ENCODE measurements at places on chromosomes 16 and 17.
A peak's percentile ranks its signal among the peaks of the same experiment; 100 is the strongest.

DNA sequence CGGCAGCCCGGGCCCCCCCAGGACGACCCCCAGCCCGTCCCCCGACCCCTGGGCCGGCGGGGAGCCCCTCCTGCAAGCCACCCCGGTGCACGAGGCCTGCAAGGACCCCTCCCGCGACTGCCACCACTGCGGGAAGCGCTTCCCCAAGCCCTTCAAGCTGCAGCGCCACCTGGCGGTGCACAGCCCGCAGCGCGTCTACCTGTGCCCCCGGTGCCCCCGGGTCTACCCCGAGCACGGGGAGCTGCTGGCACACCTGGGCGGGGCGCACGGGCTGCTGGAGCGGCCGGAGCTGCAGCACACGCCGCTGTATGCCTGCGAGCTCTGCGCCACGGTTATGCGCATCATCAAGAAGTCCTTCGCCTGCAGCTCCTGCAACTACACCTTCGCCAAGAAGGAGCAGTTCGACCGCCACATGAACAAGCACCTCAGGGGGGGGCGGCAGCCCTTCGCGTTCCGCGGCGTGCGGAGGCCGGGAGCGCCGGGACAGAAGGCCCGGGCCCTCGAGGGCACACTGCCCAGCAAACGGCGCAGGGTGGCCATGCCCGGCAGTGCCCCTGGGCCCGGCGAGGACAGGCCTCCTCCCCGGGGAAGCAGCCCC is 15.6 kb upstream of the ZFPM1 start:
- DNase-seq: no peak

- no peak for DNase-seq
Measured at GRCh38 chr16:31693733-31694132, 166.0 kb downstream of the AHSP start.

- DNase-seq: peak; percentile 54
Measured at GRCh38 chr16:53546988-53547391, 44.0 kb upstream of the AKTIP start.

GRCh38 chr17:19713462-19713861 is 2.9 kb downstream of the SLC47A2 start:
- DNase-seq: no peak

DNA sequence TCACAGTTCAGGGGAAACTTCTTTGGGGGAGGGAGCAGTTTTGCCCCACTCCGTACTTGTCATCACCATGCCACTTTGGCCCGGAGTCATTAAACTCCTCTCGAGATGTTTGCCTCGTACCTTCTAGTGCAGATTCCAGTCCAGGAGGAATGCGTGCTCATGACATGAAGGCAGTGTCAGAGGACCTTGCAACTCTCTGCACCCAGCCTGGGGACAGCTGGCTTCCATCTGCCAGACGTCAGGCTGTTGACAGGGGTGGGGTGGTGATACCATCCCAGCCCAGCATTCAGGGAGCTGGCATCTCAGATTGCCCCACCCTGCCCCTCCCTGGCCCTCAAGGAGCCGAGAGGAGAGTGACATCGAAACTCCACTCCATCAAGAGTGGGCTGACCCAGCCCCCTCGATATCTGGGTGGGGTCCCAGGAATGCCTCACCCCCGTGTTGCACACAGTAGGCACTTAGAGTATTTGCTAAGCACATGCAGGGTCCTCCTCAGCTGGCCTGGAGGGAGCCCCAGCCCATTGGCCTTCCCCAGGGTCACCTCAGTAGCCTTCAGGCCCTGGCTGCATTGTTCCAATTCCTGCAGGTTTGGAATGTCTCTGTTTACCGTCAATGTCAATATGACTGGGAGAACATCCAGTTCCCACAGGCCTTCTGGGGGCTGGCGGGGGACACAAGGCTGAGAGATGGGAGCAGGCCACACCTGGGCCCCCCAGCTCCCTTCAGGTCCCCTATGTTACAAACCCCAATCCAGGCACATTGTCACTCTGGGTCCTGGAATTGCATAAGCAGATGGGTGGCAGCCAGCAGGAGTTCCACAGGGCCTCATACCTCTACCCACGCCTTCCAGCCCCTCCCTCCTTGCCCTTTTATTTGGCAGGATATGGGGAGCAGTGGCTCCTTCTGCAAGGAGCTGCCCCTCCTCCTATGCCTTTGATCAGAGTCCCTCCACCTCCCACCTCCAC is 21.3 kb upstream of the EMP2 start:
- no peak for DNase-seq

- DNase-seq: no peak
Measured at GRCh38 chr17:82984751-82985427, 94.5 kb upstream of the METRNL start.

DNA sequence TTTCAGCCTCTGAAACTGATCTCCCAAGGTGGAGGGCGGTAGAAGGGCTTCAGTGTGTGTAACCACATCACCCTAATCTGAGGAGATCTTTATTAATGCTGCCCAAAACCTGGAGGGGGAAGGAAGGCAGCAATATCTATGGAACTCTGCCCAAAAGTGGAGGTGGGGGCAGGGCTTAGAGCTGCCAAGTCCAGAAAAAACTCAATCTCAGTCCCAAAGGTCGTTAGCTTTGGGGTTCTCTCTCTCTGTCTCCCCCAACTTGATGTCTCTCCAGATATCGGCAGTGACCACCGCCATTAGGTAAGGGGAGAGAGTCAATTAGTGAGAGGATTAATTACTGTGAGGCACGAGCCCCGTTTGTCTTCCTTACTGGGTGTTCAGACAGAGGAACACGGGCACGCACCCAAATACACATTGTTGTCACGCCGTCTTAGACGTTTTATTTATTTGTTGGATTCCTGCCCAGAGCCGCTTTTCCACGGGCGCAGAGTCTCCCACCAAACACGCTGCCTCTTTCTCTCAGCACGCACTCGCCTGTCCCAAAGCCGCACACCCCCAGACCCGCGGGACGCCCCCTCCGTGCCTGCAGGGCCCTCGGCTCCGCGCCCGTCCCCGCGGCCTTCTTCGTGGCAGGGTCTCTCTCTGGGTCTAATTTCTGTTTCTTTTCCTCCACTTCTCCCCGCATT is 5.4 kb upstream of the LHX1 start:
- DNase-seq: peak; percentile 29

- no peak for DNase-seq
Measured at GRCh38 chr17:43825567-43825966, 7.4 kb downstream of the MPP3 start.

- DNase-seq: peak; percentile 93
Measured at GRCh38 chr16:67311607-67312488, 14.7 kb downstream of the KCTD19 start.

DNA sequence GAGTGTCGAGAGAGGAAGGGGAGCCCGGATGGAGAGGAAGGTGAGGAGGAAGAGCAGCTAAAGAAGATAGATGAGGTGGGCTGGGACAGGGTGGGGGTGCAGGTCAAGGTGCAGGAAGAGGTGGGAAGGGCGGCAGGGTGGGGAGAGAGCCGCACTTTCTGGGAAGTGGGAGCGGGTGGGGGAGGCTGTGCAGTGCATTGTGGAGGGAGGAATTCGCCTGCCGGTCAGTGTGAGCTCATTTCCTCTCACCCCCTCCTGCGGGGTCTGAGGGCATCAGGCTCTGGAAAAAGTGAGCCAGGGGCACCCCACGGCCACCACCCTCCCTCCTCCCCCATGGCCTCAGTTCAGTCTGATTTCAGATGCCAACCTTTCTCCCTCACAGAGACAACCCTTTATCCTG is 2.5 kb upstream of the ARHGAP23 start:
- DNase-seq: no peak

DNA sequence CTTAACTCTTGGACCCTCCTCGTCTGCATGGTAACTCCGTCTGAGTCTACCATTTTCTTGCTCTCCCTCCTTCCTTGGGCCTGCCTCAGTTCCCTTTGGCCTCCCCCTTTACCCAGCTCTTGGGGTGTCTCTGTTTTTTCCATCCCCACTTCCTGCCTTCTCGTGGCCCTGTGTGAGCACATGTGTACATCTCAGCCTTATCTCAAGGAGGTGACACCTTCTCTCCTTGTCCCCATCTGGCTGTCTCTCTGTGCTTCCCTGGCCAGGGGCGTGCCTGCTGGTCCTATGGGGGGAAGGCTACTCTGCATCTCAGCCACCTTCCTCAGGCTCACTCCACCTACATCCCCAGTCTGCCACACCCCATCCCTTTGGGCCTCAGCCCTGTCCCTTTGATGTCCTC is 6.6 kb downstream of the CTF1 start:
- no peak for DNase-seq

- no peak for DNase-seq
Measured at GRCh38 chr17:3773511-3773910, 27.5 kb downstream of the ITGAE start.

GRCh38 chr16:50594308-50595260 is 46.4 kb downstream of the NKD1 start:
- DNase-seq: no peak

GRCh38 chr16:22252317-22252716 is 44.9 kb upstream of the POLR3E start:
- DNase-seq: no peak

DNA sequence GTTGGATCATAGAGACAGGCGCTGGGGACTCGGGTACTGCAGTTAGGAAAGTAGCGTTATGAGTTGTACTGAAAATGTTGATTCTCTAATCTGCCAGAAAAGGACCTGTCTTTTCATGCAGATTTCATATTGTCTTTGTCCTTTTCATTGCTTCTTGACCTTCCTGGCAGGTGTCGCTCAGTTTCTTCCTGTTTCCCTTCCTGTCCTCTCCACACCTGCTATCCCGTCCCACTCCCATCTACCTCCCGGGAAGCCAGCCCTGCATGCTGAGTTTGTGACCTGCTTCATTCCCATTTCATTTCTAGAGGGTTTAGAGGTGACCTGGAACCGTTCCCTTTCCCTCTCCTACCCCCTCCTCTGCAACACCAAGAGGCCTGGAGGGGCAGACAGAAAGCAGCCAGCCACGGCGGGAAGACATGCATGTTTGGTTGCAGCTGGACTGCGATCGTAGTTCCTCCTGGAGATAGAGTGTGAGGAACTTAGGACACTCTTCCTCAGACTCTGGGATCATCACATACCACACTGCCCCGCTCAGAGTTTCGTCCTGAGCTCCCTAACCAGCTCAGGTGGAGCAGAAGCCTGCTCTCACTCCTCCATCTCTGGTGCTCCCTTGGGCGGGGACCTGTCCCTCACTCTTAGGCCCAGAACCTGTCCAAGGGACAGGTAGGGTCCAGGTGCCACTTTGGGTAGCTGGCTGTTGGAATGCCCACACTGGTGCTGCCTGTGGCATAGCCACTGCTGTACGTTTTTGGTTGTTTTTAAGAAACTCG is 23.9 kb upstream of the ARHGAP23 start:
- no peak for DNase-seq

GRCh38 chr16:27189335-27189972 is 13.9 kb upstream of the KDM8 start:
- peak; percentile 74 for DNase-seq

DNA sequence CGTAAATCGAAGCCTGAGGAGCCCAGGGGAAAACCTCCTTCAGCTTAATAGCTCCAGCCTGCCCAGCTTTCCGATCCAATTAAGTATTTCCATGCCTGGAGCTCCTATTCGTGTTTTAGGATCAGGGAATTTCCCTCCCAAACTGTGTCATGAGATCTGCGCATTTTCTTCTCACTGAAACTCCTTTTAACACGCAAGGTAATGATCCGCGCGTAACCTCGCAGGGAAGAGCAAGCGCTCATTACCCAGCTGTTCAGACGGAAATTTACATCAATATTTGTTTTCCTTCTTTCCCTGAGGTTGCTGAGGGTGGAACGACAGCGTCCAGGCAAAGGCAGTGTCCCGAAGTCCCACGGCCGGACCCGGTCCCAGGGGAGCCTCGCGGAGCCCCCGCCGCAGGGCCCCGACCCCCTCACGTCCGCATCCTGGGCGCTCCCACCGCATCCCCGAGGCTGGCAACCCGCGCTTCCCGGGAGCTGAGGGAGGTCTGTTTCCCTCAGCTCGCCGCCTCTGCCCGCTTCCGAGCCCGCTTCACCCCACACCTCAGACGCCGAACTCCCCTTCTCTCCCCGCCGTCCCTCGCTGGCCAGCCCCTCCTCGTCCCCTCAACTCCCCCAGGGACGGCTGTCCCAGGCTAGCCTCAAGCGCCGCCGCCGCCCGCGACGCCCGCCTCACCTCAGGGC is 415 bp downstream of the ABCA5 start:
- DNase-seq: no peak

DNA sequence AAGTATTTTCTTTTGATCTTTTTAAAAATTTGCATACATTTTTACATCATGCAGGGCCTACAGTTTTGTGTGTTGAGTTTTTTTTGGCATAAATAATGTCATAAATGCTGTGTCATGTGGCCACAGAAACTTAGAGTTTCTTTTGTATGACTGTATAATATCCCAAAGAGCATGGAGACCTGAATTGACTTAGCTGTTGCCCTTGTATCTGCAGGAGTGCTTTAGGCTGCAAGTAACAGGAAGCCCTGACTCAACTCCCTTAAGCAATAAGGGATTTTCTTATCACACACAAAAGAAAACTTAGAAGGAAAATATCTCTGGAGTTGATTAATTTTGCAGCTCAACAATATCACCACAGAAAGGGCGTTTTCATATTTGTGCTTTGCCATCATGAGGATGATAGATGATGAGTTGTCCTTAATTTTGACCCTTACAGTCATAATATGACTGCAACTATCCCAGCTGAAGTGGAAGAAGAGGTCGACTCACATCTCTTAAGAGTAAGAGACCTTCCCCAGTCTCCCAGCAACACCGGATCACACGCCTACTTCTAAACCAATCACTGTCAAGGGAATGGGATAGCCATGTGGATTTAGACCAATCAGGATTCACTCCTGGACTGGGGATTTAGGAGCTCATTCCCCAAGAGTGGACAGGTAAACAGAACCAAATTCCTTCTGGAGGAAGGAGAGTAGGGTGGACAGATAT is 138.9 kb downstream of the GSG1L start:
- DNase-seq: no peak

GRCh38 chr17:82087961-82088837 is 9.8 kb downstream of the FASN start:
- no peak for DNase-seq

DNA sequence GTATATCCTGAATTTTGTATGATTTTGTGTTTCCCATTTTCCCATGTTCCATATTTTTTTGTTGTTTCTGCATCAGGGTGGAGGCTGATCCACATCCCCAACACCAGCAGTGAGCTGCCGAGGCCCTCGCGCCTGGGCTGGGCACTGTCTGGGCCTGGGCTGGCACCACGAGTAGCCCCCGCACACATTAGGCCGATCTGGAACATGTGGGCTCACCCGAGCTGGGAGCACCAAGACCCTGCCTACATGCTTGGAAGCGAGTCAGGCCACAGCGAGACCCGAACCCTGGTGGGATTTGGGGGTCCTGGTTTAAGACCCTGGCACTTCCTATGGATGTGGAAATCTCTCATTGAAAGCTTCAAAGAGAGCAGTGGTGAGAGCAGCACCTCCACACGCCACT is 8.5 kb downstream of the KCTD5 start:
- DNase-seq: no peak

Data from SJCRH30 (cell line).